AG09309 (cell line): ENCODE measurements at places on chromosomes 12 and 14.
A peak's percentile ranks its signal among the peaks of the same experiment; 100 is the strongest.

- no peak for DNase-seq
These were observed 85.5 kb downstream of the PDE3A start for GRCh38 chr12:20453756-20454310.

- DNase-seq: no peak
These were observed 59.6 kb downstream of the DIP2B start for GRCh38 chr12:50564237-50564947.

- DNase-seq: no peak
These were observed at the start of gene JAG2 for GRCh38 chr14:105168496-105168978. Gene JAG2 (minus strand): TSS chr14:105168776. CDS start chr14:105168420, 356 bp downstream.

DNA sequence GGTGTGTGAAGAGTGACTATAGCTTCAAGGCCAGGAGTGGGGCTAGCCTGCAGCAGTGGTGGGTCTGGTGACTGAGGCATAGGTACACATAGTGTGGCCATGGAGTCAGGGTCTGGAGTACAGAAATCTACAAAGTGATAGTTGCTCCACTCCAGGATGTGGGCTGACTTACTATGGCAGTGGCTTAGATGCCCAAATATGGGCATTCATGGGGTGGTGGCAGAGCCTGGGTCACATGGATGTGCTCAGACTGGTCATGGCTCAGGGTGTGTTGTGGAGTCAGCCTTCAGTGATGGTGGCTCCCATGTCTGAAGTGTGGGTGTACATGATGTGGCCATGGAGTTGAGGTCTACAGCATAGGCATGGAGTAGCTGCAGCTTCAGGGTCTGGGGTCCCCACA lies 27.3 kb downstream of the CLEC6A start:
- DNase-seq: no peak

- DNase-seq: peak; percentile 46
These were observed 674 bp downstream of the VDR start for GRCh38 chr12:47903927-47904712.

DNA sequence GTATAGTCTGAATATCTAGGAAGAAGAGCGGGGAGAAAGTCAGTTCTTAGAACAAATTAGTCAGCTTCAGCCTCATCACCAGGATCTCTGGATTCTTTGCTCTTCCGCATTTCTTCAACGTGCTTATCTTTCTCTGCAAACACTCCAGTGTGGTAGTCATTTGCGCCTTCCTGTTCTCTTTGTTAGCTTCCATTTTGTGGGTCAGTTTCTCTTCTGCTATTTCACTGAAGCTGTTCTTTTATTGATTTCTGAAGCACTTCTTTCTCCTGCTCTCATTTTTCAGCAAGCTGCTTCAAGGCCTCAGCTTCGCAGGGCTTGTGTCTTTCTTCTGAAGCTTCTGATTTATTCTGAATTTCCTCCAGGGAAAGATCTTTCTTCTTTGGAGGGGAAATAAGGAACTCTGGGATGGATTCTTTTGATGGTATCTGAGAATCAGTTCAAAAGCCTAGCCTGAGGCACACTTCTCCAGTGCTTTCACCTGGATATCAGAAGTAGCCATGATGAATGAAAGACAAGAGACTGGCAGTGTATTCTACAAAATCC lies 13.5 kb downstream of the AMN1 start:
- no peak for DNase-seq

GRCh38 chr14:100677554-100678468 lies 48.9 kb upstream of the DLK1 start:
- no peak for DNase-seq

GRCh38 chr12:100827901-100828520 lies 33.4 kb downstream of the ANO4 start:
- peak; percentile 14 for DNase-seq

DNA sequence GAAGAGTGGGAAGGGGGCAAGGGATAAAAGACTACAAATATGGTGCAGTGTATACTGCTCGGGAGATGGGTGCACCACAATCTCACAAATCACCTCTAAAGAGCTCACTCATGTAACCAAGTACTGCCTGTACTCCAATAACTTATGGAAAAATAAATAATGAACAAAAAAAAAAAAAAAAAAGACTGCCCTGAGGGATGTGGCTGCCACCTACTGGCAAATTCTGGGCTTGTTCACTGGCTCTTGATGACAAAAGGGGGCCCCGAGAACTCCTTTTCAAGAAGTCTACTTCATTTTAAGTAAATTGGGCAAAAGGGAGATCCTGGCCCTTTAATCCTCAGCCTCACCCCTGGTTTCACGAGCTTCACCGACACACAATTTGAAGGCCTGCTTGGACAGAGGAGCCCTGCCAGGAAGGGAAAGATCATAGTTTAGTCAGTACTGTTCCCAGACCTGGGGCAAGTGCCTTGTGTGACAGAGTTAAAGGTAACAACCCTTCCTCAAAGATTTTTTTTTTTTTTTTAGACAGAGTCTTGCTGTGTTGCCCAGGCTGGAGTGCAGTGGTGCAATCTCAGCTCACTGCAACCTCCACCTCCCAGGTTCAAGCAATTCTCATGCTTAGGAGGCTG lies 26.1 kb upstream of the STAC3 start:
- DNase-seq: no peak

DNA sequence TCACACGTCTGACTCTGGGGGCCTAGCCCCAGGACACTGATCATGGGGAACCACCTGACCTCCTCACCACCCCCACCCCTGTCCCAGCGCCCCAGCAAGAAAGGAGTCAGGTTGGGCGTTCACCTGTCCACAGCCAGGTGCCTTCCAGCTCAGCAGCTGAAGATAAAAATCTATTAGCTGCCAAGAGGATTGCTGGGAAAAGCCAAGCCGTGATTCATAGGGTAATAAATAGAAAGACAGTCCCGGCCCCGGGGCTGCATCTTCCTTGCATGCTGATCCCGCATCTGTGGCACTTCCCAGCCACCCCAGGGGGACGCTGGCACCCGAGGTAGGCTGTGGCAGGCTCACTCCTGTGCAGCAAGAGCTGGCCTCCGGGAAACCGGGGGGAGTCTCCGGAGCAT lies 70.2 kb upstream of the NCOR2 start:
- no peak for DNase-seq

GRCh38 chr14:61501714-61502458 lies 180.5 kb downstream of the PRKCH start:
- no peak for DNase-seq

- DNase-seq: no peak
These were observed 372.2 kb downstream of the RAD51B start for GRCh38 chr14:68191567-68192321.

DNA sequence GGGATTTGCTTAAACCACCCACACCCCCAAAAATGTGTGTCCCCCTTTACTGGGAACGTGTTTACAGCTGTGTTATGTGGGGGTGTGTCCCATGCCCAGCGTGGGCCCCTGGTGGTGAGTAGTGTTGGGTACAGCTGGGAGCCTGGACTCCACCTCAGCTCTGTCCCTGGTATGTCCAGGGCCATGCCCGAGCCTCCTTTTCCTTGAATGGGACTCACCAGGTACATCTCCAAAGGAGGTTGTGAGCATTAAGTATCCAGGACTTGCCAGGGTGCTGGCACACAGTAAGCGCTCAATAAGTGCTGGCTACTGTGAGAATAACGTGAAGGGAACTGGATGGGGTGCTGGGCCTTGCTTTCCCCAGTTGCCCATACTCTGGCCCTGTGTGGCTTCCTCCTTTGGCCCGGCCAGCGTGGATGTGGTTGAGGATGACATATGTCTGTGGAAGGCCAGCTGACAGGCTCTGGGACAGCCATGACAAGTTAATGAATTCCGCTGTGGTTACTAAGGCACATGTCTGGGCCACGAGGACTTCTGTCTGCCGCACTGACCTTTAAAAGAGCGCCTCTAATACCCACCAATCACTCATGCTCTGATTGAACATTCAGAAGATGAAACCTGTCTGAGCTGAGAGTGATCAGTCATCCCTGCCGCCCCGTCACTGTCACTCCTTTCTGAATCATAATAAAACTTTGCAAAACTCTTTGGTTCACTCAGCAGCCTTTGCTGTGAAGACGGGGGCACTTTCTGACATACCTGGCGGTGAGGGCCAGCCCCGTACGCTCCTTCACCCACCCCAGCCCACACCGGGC lies 74.7 kb downstream of the DIO3 start:
- DNase-seq: no peak

DNA sequence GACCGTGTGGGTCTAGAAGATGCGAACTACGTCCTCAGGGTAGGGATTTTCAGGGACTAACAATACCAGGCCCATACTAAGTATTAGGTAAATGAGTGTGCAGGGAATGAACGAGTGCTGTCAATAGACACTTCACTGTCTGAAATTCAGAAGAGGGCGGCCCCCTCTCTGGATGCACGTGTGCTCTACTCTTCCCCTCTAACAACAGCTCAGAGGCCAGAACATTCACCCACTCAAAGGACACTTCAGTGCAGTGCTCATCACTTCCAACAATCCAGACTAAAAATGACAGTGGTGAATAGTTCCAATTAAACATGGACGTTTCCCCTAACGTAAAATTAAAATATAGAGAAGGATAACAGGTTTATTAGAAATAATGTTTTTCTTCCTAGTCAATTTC lies 199.9 kb downstream of the CALM1 start:
- no peak for DNase-seq
